Pancreas (tissue), 10 donors: ENCODE measurements at places on chromosomes 7 and 10.

DNA sequence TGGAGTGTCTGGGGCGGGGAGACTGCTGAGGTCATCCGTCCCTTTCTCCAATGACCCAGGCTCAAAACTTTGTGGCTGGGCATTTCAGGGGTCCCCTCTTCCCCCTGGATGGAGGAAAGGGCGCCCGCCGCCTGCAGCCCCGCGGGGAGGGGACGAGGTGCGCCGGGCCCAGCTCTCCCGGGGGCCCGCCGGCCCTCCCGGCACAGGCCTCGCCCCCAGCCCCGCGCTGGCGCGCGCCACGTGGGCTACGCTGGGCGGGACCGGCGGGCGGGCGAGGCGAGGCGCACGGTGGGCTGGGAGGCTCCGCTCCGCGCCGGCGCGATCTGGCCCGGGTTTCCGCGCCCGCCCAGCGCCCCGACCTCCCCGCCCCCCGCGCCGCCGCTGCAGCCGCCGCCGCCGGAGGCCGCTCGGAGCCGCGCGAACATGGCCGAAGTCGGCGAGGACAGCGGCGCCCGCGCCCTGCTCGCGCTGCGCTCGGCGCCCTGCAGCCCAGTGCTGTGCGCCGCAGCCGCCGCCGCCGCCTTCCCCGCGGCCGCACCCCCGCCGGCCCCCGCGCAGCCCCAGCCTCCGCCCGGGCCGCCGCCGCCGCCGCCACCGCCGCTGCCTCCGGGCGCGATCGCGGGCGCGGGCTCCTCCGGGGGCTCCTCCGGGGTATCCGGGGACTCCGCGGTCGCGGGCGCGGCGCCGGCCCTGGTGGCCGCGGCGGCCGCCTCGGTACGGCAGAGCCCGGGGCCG lies at the start of gene FOXK1:
TSS of gene FOXK1 (plus strand) at position 410 of the 735 bp plus-strand sequence. CDS start at position 424, 14 bp downstream.
- peak; percentile 78 for DNase-seq

- DNase-seq: no peak
Measured at GRCh38 chr10:10138685-10139084, 879.0 kb upstream of the CELF2 start.

DNA sequence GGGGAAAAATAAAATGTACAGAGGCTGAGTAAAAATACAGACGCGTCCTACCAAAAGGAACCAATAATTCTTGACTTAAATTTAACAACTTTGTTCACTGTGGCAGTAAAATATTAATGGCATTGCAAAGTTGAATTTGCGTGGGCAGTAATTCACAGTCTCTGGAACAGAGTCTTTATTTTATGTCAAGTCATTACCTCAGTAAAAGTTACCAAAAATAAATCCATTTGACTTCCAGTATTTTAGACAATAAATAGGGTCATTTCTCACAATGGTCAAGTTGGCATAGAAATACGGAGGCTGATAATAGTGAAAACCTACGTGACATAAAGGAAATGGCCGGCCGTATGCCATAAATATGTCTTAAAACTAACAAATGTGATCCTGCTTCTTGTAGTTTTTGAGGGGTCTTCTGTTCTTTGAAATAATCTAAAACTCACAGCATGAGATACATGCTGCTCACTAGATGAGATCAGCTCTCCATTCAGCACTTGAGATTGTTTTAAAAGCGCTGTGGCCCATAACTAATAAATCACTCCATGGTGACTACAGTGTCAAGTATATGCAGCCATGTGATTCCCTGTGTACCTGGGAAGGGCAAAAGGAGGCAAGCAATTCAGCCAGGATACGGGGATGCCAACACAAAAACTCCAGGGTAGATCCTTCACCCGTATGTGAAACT lies 75.3 kb downstream of the DOCK4 start:
- no peak for DNase-seq

DNA sequence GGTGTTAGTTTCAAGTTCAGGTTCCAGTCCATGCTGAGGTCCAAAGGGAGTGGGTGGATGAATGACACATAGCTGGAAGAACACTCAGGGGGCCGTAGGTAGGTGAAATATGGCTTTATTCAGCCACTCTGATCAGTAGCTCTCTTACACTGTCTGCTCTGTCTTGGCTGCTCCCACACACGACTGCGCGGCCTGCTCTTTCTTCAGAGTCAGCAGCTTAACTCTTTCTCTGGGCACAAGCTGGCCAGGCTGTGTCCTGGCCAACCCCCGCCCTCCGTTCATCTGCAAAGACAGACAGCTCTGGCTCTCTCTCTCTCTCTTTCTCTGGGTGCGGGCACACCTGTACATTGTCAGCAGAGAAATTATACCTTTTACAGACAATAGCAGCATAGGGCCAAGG lies 317.4 kb upstream of the SORCS1 start:
- DNase-seq: no peak

- no peak for DNase-seq
Measured at GRCh38 chr10:70664702-70665195, 7.6 kb upstream of the ADAMTS14 start.

DNA sequence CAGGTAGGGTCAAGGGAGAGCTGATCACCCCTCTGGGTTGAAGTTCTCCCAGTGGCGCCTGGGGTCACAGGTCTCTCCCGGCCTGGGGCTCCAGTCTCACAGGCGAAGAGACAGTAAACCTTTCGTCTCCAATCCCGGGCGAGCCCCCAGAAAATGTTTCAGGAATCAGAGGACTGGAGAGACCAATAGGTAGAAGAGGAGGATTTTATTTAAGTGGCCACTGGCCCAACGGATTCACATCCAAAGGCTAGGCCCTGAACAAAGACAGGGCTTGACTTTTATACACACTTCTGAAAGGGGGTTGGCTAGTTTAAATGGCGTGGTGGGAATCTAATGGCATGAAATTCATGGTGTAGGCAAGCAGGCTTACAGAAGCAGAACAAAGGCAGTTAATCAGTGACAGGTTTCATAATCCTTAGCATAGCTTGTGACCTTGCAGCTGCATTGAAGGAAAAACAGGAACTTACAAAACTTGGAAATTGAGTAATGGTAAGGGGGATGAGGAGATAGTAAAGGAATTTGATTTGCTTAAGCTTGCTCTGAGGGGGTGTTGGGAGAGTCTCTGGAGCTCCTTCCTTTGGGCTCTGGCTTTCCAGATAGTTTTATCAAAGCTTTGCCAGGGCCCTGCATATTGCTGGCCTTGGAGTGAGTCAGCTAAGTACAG lies 105.5 kb downstream of the TRIM24 start:
- DNase-seq: no peak

GRCh38 chr10:78458983-78459638 lies 425.4 kb downstream of the RPS24 start:
- peak; percentile 50 for DNase-seq

GRCh38 chr10:11958956-11959355 lies 83.7 kb downstream of the UPF2 start:
- no peak for DNase-seq

- DNase-seq: no peak
Measured at GRCh38 chr10:26323219-26323618, 106.6 kb downstream of the GAD2 start.

DNA sequence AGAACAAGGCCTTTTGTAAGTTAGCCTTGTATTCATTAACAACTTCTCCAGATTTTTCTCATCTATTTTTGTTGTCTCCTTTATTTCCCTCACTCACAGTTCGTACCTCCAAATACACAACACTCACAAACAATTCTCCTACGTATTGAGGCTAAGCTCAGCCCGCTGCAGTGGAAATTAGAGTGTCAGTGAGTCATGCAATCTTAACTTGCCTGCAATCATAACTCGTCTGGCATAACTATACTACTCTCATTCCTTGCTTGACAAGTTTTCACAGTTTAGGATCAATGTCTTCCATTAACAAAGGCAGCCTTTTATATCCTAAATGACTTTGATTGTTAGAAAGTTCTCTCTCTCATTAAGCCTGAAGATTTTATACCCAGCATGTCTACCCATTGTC lies 23.8 kb downstream of the TMEM196 start:
- no peak for DNase-seq

GRCh38 chr10:24552346-24553016 lies 171.2 kb downstream of the ARHGAP21 start:
- DNase-seq: peak; percentile 62

- DNase-seq: no peak
Measured at GRCh38 chr7:151683615-151684407, 164.1 kb upstream of the RHEB start.
